SJSA1 (cell line): ENCODE measurements at places on chromosomes 16 and 17. TPM values are rescaled to one million over a fixed set of nuclear protein-coding genes. Genes with fewer than 3 reads are reported as not detected.

The ZC3H18 gene
- 14.6 and 18.2 TPM in 2 replicates for total RNA-seq

The ASIC2 gene
- not detected in 2 replicates for total RNA-seq

The CFAP119 gene
- total RNA-seq, result 1.1 and 9.5 TPM in 2 replicates

DNA sequence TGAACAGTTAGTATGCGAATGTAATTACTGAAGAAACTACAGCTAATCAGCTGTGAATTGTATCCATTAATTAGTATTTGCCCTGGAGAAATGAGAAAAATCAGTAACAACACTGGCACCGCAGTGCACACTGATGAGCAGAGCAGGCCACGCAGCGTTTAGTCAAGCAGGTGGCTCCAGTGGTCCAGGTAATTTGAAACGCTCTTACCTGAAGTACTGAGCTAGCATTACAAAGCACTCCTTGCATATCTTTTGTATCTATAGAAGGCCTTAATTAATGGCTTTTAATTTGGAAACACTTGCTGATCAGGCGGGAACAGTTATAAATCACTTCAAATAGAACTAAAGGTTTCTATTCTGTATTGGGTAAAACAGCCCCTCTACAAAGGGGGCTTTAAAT lies 76.4 kb downstream of the TOX3 start:
- no peak for DNase-seq

DNA sequence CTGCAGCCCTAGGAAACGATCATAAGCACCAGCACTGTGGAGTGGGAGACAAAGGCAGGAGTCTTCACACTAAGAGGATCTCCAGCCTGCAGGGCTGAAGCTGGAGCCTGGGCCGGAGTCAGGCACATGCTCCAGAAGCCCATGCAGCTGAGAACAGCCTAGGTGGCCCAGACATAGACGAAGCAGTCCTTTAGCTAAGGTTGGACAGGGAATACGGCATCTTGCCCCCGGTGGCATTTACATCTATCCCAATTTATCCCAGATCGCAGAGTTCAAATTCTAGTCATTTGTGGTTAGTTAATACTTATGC lies 13.9 kb downstream of the TSPOAP1 start:
- no peak for DNase-seq

DNA sequence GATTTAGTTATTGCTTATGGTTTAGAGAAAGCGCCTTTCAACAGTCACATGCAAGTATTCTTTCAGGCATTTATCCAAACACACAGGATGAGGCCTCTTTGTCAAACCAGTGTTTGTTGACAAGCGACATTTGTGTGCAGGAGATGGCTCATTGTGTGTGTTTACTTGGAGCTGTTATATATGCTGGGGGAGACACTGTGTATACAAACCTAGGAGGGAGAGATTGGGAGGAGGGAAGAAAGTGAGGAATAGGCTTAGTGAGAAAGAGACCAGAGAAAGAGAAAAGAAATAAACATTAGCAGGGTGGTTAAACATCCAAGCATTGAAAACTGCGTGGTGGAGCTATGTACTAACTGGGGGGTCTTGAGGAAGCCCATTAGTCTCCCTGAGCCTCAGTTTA lies 437.6 kb downstream of the MAF start:
- peak; percentile 62 for DNase-seq

DNA sequence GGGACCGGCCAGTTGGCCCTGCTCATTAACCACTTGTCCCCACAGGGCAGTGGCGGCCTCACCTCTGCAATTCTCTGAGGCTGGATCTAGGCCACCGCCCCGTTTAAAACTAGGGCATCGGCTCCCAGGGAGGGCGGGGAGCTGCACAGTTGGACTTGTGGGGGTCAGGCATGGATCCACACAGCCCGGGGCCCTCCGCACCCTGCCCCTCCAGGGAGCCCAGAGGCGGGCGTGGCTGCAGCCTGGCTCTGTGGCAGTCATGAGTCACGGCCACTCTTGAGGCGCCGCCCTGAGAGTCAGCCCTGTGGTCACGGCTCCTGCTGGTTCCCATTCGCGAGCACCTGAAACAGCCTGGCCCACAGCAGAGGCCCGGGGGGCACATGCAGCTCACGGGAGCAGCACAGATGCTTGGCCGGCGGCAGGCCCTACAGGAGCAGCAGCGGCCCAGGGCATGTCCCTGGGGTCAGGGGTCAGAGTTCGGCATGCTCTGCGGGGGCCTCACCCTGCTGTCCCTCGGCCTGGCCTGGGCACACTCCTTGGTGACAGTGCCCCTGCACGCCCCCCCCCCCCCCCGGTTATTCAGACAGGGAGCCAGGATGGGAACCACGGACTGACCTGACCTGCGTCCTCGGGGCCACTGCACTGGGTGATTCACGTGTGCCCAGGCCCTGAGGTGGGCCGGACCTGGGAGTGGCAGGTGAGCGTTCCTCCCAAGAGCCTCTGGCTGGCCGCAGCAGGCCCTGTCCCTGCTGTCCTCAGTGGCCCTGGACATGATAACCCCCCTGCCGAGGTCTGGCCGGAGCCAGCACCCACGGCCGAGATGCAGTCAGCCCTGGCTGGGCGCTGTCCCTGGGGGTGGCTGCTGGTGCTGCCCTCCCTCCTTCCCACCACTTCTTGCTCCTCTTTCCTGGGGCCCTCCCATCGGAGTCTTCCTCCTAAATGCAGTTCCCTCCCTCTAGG lies 8.2 kb downstream of the CAPN15 start:
- peak; percentile 76 for DNase-seq

- no peak for DNase-seq
Observed at GRCh38 chr17:44960691-44961090, 7.4 kb downstream of the C1QL1 start.

- peak; percentile 72 for DNase-seq
Observed at GRCh38 chr16:85717393-85718152, 28.8 kb upstream of the GINS2 start.
